ENCODE measurements at places on chromosomes 4 and X.

GRCh38 chrX:125132274-125132673, 187.4 kb upstream of the TEX13C start:
- no peak for DNase-seq

GRCh38 chrX:2596555-2597255, 94.4 kb upstream of the CD99 start:
- no peak for DNase-seq

- no peak for DNase-seq
These were observed 105.7 kb downstream of the CDS1 start for GRCh38 chr4:84688605-84689004.

GRCh38 chr4:122857160-122857559, 30.5 kb downstream of the FGF2 start:
- DNase-seq = no peak

- no peak for DNase-seq
These were observed 37.8 kb downstream of the PPM1K start for GRCh38 chr4:88246600-88246999.

- no peak for DNase-seq
These were observed 95.8 kb downstream of the SH3KBP1 start for GRCh38 chrX:19791562-19791961.

GRCh38 chrX:1784773-1785172, 169.9 kb downstream of the ASMT start:
- DNase-seq = no peak

GRCh38 chrX:19344661-19345060, 934 bp downstream of the PDHA1 start:
- no peak for DNase-seq

DNA sequence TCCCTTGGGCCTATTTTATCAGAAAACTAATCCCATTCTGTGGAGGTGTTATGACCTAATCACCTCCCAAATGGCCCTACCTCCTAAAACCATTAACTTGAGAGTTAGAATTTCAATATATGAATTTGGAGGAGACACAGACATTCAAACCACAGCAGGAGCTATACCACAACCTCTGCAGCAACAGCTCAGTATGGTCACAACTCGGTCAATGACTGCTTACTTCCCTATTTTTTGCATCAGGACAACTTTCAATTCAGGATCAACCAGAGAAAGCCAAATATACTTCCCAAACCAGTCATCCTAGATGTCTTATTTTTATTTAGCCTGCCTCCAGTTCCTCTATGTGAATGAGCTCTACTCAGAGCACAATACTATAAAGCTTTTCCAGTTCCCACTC, 11.3 kb upstream of the SMARCA5 start:
- no peak for DNase-seq

DNA sequence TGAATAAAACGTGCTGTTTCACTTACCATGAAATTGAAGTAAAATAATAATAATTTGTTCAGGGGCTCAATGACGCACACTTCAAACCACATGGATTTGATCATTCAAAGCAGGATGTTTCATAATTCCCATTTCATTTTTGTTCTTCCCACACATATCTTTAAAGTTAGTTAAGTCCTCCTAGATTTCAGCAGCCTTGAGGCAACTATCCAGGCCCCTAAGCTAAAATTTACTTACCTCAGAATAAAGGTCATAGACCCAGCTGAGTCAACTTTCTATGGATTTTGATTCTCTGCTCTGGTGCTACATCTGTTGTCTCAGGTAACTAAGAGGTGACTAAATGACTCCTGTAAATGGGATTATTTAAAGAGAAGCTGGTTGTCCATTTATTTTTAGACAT, 25.0 kb downstream of the GPR174 start:
- no peak for DNase-seq

DNA sequence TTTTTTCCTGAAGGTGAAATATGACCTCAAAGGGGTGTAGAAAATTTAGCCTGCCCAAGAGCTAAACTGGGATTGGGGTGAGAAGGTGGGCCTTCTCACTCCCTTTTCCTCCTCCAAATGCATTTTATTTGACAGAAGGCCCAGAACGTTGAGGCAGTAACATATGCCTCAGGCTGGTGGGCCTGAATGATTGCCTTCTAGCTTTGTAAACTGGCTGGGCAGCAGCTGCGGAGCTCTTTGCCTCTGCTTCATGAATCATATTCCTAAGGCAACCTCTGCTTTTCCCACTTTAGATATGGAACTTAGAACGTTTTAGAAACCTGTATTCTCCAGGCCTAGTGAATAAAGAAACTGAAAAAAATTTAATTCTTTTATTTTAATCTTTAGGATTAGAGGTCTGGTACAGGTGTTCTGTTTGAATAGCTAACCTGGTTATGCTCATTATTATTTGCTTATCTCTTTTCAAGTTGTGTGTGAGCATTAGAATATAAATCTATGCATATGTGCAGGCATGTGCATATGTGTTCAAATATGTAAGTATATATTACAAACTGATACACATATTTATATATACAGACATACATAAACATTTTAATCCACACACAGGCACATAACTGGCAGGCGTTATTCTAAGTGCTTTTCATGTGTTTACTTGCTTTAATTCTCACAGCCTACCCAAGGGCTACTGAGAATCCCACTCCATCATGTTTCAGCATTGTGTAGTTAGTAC, 11.5 kb downstream of the PRDM8 start:
- no peak for DNase-seq

DNA sequence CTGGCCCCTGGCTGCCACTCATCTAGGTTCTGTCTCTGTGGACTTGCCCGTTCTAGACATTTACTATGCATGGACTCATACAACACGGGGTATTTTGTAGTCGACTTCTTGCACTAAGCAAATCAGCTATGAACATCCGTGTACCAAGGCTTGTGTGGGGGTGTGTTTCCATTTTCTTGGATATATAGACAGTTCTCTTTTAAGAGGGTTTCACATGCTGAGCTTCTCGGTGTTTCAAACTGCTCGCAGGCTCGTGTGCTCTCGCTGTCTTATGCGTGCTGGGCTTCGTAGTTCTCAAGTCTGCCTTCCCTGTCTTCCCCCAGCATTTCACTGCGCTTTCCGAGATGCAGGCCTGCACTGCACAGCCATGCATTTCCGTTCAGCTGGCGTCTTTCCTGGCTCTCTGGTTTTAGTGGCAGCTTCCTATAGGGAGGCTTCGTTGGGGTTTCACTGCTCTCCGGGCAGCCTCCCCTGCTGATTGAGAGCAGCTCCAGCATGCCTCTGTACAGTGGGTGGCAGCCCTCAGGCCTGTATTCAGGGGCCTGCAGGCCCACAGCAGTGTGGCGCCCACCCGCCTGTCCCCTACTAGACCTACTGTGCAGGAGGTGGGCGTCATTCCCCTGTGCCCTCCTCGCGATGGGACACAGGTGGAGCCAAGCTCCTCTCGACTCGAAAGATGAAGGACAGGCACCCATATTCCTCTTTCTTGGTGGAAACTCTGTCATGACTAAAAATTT, 27.6 kb downstream of the ZBTB49 start:
- no peak for DNase-seq

- DNase-seq = no peak
These were observed 35.5 kb downstream of the F8 start for GRCh38 chrX:154986826-154987575.

DNA sequence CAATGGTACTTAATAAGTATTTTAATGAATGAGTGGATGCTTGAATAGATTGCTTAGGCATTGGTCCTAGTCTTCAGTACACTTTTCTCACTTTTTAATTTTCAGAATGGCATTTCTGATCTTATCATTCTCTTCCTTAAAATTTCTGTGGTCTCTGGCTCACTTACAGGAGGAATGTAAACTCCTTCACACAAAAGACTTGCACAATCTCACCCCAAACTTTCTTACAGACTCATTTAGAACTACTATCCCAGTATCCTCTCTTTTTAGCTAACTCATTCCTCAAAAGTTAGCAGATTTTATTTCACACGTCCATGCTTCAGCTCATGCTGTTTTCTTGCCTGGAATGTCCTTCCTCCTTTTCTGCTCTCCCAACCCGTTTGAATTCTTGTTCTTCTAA, 350.1 kb downstream of the GRXCR1 start:
- no peak for DNase-seq
